ENCODE measurements at places on chromosomes 7 and 10. TPM values are rescaled to one million over a fixed set of nuclear protein-coding genes. Genes with fewer than 3 reads are reported as not detected.

- DNase-seq, result no peak
Measured at GRCh38 chr7:1124816-1125602, 35.0 kb downstream of the ZFAND2A start.

DNA sequence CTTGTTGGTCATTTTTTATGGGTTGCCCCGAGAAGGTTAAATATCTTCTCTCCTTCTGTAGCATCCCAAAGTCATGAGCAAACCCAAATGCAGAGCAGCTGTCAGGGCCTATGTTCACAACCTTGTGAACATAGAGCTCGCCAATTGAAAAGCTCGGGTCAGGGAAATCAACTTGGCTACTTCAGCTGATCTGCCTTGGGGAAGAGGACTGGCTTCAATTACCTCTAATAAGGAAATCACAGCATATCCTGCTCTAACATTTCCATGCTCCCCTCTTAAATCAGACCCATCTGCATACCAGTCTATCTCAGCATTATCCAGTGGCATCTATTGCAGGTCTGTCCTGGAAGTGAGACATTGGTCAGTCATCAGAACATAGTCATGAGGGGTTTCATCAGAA is 105.6 kb downstream of the ANKRD26 start:
- no peak for DNase-seq

GRCh38 chr7:34277016-34277802 is 371.9 kb downstream of the BMPER start:
- DNase-seq, result no peak

GRCh38 chr7:101673315-101673714 is 44.2 kb upstream of the MYL10 start:
- DNase-seq, result no peak

DNA sequence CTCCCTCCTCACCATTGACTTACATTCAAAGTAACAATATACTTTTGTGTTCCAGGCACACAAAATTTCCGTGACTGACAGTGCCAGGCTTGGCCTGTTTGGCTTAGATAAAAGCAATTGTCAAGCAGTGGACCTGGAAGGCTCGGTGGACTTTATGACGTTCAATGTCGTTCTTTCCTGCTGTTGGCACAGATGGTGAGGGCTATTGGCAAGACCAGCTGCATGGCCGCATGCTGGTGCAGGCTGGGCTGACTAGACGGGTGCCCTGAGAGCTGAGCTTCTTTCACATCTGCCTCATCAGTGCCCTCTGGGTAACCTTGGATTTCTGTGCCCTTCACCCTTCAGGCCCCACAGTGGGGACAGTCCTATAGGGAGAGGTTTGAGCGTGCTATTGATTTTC is 45.2 kb downstream of the WIPF3 start:
- no peak for DNase-seq

PRRT4 gene
- not detected for polyA plus RNA-seq

ACTA2 gene
- 25.1 TPM for polyA plus RNA-seq

CALML3 gene
- polyA plus RNA-seq, result not detected

FKBP9 gene
- polyA plus RNA-seq, result 30.9 TPM
